ENCODE measurements at places on chromosomes 16 and 17.

DNA sequence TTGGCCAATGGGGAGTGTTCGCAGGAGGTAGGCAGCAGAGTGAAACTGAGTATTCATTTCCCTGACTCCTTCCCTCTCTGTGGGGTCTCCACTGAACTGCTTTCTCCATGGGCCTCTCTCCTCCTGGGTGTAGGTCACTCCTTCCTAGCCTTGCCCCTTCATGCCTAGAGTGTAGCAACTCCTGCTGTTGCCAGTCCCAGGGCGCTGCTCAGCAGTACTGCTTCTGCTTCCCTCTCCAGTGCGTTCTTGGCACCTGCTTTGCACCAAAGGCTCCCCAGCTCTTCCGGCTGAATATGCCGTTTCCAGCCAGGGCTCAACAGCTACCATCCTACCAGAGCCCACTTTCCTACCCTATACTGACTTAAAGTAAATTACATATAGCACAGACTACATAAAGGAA lies 92.2 kb downstream of the MAF start:
- DNase-seq: no peak

DNA sequence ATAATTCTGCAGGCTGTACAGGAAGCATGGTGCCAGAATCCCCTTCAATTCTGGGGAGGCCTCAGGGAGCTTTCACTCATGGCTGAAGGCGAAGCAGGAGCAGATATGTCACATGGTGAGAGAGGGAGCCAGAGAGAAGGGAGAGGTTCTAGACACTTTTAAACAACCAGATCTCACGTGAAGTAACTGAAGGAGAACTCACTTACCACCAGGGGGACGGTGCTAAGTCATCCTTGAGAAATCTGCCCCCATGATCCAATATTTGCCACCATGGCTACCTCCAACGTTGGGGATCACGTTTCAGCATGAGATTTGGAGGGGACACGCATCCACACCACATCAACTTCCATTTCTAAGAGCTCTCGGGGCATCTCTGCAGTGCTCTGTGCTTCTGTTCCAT lies 37.4 kb upstream of the GNA13 start:
- DNase-seq: no peak

DNA sequence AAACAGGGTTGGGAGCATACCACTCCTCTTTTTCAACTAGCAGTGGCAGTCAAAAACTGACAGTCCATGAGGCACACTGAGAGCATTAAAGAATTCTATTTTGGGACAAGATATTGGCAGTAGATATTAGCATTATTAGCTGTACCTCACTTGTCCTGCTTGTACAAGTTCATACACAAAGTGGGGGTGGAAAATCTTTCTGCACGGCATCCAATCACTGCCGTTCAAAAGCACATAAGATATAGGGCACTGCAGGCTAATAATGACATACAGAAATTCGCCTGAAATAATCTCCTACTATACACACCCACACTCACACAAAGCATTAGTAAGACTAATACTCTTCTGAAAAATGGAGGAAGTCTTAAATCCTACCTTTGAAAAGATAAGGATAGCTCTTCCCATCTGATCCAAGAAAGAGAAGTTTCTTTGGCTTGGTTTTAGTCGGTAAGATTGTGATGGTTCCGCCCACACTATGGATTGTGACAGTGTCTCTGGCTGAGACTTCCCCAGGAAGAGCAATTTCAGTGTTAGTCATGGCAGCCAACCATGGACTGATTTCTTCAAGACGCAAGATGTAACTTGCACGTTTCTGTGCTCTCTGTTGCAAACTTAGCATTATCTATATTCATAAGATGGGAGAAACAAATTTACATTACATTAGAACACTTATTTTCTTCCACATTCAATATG lies 40.6 kb upstream of the ARL6IP1 start:
- no peak for DNase-seq

GRCh38 chr17:8867361-8867981 lies at the start of gene PIK3R6:
TSS of gene PIK3R6 (minus strand) at chr17:8867674. CDS start at chr17:8849794, 17,880 bp downstream.
- DNase-seq: no peak

GRCh38 chr16:72532906-72533410 lies 361.0 kb upstream of the PMFBP1 start:
- peak; percentile 4 for DNase-seq

GRCh38 chr17:2468270-2468669 lies 43.4 kb downstream of the METTL16 start:
- no peak for DNase-seq

GRCh38 chr17:17580662-17581470 lies 10.6 kb downstream of the PEMT start:
- DNase-seq: no peak

- DNase-seq: no peak
Observed at GRCh38 chr17:77966476-77966875, 8.0 kb downstream of the TNRC6C start.

DNA sequence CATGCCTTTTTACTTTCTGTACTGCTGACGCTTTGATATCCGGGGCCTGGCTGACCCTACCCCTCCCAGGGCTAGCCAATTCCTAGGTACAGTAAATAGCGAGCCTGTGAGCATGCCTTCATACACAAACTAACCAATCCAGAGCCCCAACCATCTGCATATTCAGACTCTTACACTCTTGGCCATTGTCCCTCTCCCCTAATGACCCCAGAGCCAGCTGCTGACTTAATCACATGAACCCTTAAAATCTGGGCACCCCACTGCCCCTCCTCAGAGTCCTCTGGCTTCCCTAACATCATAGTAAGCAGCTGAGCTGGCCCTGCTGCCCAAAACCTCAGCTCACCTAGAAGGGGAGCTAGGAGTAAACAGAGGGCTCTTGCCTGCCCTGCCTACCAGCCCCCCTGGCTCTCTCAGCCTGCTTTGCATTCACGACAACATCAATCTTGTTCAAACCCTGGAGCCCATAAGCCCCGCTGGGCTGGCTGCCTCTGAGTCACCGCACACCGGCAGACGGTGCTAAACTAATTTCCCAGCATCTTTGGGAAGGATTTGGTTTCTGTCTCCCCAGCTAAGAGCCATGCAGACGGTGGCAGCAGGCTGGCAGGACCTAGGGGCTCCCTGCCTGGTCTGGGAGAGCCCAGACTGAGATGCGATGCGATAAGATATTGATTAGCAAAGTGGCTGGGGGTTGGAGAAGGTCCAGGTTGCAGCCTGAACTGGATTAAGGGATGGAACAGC lies 63.2 kb downstream of the CLEC19A start:
- peak; percentile 80 for DNase-seq

- no peak for DNase-seq
Observed at GRCh38 chr17:30208214-30208613, 27.3 kb downstream of the SLC6A4 start.

DNA sequence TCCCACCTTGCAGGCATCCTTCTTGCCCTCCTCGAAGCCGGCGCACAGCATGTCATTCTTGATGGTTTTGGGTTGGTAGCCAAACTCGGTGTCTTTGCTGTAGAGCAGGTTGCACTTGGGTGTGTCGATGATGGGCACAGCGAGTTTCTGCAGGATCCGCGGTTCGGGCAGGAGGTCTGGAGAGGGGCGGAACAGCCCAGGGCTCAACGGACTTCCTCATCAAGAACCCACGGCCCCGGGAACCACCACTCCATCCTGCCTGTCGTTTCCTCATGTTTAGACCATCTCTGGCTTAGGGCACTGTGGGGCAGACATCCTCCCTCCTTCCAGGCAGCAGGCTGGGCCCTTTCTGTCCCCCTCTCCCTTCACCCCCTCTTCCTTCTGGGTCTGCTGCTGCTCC lies 6.5 kb downstream of the PRSS27 start:
- no peak for DNase-seq

- no peak for DNase-seq
Observed at GRCh38 chr16:11056090-11056992, 112.0 kb downstream of the CLEC16A start.
